ENCODE measurements at places on chromosomes 3 and 15. TPM values are rescaled to one million over a fixed set of nuclear protein-coding genes. Genes with fewer than 3 reads are reported as not detected.
A peak's percentile ranks its signal among the peaks of the same experiment; 100 is the strongest.

DNA sequence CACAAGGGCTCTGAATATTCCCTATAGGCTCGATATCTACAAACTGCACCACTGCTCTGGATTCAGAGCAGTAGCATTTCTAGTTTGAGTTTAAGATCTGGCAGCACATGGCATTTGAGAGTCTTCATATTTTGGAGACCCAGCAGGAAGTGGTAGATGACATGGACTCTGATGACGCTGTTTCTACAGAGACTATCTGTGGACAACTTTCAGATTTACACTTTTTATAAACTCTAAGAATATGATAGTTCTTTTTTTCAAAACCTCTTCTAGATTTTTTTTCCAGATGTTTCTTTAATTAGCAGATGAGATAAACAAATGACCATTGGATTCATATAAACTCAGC is 35.8 kb downstream of the ARMC8 start:
- no peaks in the 10 kb centered on the region for H3K27me3 ChIP-seq
- DNase-seq = no peak
- peaks cover 25% of the 10 kb centered on the region for H3K36me3 ChIP-seq
- H3K27ac ChIP-seq = no peak overlapping the region
- H3K4me3 ChIP-seq = no peak overlapping the region

GRCh38 chr3:65793495-65794200 is 245.1 kb downstream of the MAGI1 start:
- H3K36me3 ChIP-seq = no peaks in the 10 kb centered on the region
- no peaks in the 10 kb centered on the region for H3K27me3 ChIP-seq
- no peak for DNase-seq
- H3K4me1 ChIP-seq = no peaks in the 10 kb centered on the region
- no peak overlapping the region for H3K4me3 ChIP-seq
- no peak overlapping the region for H3K27ac ChIP-seq

DNA sequence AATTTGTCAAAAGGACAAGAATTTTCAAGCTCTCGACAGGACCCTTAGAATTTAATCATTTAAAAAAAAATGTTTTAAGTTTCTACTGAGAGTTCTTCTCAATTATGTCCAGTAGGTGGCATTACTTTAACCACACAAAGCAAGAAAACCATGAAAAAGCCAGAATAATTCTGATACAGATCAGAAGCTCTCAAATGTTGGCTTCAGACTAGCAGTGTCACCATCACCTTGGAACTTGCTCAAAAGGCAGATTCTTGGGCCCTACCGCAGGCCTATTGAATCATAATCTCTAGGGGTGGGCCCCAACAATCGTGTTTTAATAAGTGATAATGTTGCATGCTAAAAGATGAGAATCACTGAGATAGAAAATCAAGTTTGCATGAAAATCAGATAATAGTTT is 99.5 kb upstream of the KCNMB2 start:
- H3K4me3 ChIP-seq = no peak overlapping the region
- no peaks in the 10 kb centered on the region for H3K36me3 ChIP-seq
- no peaks in the 10 kb centered on the region for H3K27me3 ChIP-seq
- H3K4me1 ChIP-seq = peaks cover 5% of the 10 kb centered on the region
- H3K27ac ChIP-seq = no peak overlapping the region

GRCh38 chr3:152517502-152517901 is 248.8 kb downstream of the MBNL1 start:
- no peaks in the 10 kb centered on the region for H3K4me1 ChIP-seq
- H3K27ac ChIP-seq = no peak overlapping the region
- H3K27me3 ChIP-seq = no peaks in the 10 kb centered on the region
- H3K36me3 ChIP-seq = no peaks in the 10 kb centered on the region

- no peaks in the 10 kb centered on the region for H3K4me1 ChIP-seq
- H3K27me3 ChIP-seq = peaks cover 12% of the 10 kb centered on the region
- H3K36me3 ChIP-seq = no peaks in the 10 kb centered on the region
- peak; percentile 39 for DNase-seq
Measured at GRCh38 chr3:71825551-71826283, 40.8 kb upstream of the PROK2 start.

DNA sequence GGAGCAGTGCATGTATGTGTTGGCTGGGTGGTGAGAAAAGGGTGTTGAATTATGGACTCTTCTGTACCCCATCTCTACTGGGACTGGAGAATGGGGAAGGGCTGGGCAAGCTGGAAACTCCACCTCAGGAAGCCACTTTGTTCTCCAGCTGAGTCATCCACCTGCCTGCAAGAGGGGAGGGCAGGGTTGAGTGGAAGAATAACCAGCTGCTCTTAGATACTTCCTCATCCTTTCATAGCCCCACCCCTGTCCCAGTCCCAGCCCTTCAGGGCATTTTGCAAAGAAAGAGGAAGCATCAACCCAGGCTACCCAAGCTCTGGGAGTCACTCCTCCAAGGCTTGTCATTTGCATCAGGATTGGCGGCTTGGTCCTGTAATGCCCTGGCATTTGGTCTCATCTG is 33.1 kb downstream of the RAB11A start:
- no peak overlapping the region for H3K27ac ChIP-seq
- no peak for DNase-seq
- H3K4me3 ChIP-seq = no peak overlapping the region
- no peaks in the 10 kb centered on the region for H3K27me3 ChIP-seq
- peaks cover 35% of the 10 kb centered on the region for H3K36me3 ChIP-seq
- no peaks in the 10 kb centered on the region for H3K4me1 ChIP-seq

Gene SLC12A8
- 33.0 TPM for total RNA-seq

Gene ISLR
- total RNA-seq = 77.5 TPM

Gene ZNF80
- total RNA-seq = not detected

Gene PEX5L
- 0.59 TPM for total RNA-seq
